ENCODE measurements at places on chromosomes 6 and 20. TPM values are rescaled to one million over a fixed set of nuclear protein-coding genes. Genes with fewer than 3 reads are reported as not detected.

GRCh38 chr6:39517756-39518155 is 195.3 kb upstream of the KCNK16 start:
- DNase-seq: no peak

DNA sequence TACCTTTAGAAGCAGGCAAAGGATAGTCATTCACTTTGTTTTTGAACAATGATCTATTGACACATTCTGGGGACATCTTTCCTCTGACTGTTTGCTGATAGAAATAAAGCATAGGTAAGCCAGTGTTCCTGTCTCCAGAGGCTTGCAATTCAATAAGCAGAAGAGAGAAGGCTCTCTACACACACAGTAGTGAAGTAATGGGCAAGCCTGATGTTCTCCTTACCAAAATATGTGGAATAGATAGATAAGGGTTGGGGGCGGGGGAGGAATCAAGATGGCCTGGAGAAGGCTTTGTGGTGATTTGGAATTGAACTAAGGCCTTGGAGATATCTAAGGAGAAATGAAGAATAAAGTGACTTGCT is 27.3 kb downstream of the PAQR8 start:
- DNase-seq: no peak

GRCh38 chr6:163826629-163827028 is 412.1 kb downstream of the QKI start:
- no peak for DNase-seq

DNA sequence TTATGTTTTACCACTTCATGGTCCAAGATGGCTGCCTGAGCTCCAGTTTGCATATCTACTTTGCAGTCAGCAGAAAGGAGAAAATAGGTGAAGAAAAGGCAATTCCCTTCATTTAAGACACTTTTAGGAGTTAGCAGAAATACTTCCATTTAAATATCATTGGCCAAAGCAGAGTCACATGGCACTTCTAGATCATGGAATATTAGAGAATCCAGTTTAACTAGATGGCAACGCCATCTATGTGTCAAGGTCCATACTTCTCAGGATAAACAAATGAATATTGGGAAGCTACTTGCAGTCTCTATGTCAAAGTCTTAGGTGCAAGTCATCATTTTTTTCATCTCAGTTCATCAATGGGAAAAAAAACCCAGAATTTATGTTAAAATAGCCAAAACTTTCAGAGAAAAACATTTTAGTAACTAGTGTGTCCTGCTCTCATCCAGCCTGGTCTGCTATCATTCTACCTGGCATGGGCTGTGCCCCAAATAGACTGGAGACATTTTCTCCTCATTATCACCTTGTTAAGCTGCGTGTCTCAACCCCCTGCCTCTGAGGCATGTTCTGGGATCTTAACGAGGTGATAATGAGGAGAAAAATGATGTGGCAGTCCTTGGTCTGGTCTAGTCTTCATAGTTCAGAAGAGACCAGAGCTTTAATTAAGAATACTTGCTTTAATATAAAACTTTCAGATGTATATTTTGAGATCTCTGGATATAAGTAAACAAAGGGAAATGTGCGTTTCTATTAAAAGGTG is 227.3 kb downstream of the TBX18 start:
- DNase-seq: no peak

GRCh38 chr20:48186447-48186846 is 401.2 kb upstream of the SULF2 start:
- DNase-seq: no peak

GRCh38 chr6:116010790-116011401 is 49.8 kb downstream of the FRK start:
- peak; percentile 77 for DNase-seq

DNA sequence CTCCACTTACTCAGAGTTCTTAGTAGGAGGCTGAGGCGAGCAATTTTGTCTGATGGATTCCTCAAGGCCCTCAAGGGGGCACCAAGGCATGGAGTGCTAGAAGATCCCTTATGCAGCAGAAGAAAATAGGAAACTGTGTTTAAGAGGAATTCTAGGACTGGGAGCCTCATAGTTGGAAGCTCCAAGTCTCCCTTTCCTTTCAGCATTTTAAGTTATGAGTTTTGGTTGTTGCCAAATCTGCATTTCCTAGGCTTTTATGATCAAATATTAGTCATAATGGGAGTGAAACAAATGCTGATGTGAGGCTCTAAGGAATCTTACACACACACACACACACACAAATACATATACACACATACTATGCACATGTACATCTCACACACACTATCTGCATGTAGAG is 714.0 kb downstream of the UTRN start:
- no peak for DNase-seq

DNA sequence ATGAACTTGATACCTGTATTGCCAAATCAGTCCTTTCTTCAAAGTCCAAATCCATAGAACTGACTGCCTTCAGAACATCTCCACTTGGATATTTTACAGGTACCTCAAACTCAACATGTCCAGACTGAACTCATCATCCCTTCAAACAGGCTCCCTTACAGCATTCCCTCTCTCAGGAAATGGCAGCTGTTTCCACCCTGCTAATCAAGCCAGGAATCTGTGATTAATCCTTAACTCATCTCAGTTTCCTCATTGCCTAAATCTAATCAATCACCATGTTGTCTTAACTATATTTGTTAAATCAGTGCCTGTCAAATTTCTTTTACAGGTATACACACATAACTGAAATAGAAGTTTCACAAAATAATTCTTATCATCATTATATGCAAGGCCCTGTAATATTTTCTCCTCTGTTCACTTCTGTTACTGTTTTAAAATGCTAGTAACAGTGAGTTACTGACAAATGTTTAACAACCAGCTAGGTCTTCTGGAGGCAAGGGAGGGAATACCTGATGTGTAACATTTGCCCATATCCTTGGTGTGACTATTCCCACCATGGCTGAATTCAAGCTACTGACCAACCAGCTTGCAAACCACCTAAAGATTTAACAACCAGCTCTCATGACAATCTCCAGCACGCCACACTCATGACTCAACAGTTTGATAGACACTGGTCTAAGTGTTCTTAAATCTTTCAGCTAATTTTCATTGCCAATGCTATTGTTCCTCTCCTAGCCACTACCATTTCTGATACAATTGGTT is 124.9 kb downstream of the ADAT2 start:
- DNase-seq: no peak

The SEMG1 gene
- not detected for total RNA-seq

The CST5 gene
- not detected for total RNA-seq

GRCh38 chr20:41587523-41587922 is 30.7 kb downstream of the CHD6 start:
- DNase-seq: no peak

- no peak for DNase-seq
Measured at GRCh38 chr20:16115911-16116552, 457.2 kb downstream of the KIF16B start.

DNA sequence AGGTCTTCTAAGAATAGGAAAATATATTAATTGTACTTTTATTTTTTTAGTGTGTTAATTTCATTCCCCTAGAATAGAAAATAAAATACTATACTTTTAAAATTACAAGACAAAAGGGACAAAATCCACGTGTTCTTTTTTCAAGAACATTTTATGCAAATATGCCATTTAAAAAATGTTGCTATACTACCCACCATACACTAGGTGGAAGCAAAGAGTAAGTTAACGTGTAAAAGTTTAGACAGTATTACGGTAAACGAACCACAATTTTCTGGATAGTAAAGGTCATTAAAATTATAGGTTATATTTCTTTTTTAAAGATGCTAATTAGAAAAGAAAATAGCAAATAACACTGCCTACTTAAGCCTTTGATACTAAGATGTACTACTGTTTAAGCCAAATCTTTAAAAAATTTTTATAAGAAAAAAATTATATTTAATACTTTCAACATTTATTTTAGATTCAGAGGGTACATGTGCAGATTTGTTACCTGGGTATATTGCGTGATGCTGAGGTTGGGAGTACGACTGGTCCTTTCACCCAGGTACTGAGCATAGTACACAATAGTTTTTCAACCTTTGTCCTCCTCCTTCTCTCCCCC is 287.6 kb downstream of the PHF3 start:
- DNase-seq: no peak

- DNase-seq: no peak
Measured at GRCh38 chr6:49528571-49528970, 21.9 kb upstream of the C6orf141 start.

- DNase-seq: no peak
Measured at GRCh38 chr6:1702580-1703051, 92.9 kb downstream of the FOXC1 start.

The SLC4A11 gene
- not detected for total RNA-seq

GRCh38 chr6:131950767-131951575 is at the start of gene CCN2:
CCN2 (minus strand) TSS chr6:131951372; CDS start chr6:131951172, 200 bp downstream.
- peak; percentile 97 for DNase-seq

GRCh38 chr6:124517339-124517738 is 444.9 kb upstream of the RNF217 start:
- DNase-seq: no peak

The EYS gene
- not detected for total RNA-seq

DNA sequence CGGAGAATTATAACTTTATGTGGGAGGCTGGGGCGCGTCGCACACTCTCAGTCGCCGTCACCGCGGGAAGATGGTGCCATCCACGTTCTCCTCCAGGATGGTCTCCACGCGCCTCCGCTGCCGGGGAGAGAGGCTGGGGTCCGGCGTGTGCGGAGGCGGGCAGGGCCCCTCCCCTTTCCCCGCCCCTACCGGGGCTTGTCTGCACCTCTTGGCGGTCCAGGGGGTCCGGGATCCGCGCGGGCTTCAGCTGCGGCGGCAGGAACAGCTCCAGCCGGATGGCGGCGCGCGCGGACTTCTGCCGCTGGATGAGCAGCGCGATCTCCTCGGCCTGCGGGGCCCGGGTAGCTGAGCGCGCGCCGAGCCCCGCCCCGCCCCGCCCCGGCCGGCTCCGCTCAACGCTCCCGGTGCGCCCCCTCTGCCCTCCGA is 807 bp downstream of the LKAAEAR1 start:
- peak; percentile 68 for DNase-seq

- DNase-seq: no peak
Measured at GRCh38 chr6:26599591-26599990, 2.8 kb downstream of the ABT1 start.

DNA sequence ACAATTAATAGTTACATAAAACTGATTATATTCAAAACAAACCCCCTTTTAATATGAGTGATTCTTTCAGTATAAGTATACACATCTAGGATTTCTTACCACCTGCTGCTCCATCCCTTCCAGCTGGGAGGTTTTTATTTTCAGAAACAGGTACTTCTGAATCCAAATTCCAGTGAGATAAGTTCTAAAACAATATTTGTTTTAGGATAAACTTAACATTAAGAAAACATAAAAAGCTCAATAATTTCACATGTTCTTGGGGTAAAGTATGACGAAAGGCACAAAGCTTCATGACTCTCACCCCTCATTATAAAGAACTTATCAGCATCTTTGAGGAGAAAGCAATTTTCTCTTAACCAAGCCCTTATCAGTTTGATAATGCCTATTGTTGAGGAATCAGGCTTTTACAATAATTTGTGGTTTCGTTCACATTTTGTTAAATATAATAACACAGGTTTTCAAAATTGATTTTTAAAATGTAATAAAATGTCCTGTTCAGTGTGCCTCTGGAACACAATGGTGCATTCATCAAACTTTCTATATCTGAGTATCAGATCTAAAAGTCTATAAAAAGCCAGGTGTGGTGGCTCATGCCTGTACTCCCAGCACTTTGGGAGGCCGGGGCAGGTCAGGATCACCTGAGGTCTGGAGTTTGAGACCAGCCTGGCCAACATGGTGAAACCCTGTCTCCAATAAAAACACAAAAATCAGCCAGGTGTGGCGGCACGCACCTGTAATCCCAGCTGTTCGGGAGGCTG is 4.3 kb downstream of the FAM217A start:
- no peak for DNase-seq

- no peak for DNase-seq
Measured at GRCh38 chr6:110874880-110875547, 429 bp downstream of the AMD1 start.

- no peak for DNase-seq
Measured at GRCh38 chr20:1800180-1800579, 95.0 kb upstream of the SIRPA start.

GRCh38 chr6:144327081-144327480 is 41.9 kb downstream of the UTRN start:
- DNase-seq: no peak

DNA sequence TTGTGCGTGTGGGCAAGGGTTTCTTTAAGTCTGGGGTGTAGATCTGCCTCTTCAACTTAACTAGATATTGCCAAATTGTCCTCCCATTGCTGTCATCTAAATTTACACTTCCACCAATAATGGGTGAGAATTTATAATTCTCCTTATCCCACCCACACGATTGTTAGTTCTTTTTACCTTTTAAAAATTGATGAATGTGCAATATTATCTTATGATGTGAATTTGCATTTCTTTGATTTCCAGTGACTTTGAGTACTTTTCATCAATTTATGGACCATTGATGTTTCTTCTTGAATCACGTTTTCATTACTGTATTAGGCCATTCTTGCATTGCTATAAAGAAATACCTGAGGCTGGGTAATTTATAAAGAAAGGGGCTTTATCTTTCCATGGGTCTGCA is 17.2 kb upstream of the TPD52L1 start:
- no peak for DNase-seq

The CRISP3 gene
- total RNA-seq: not detected

GRCh38 chr6:4291453-4292403 is 156.4 kb upstream of the ECI2 start:
- no peak for DNase-seq

DNA sequence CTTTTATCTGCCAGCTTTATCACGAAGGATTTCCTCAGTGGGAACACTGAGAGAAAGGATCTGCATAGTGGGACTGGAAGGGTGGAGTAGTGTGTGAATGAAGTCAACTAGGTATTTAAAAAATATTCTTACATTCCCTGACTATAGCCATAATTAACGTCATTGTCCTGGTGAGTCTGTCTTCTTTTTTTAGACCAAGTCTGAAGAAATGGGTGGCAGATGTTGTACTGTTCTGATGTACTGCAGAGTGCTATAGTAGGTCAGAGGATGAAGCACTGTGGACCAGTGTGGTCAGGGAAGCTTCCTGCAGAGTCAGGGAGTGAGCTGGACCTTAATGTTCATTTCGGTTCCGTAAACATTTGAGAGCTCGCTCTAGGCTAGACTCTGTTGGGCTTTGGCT is 11.9 kb downstream of the TULP4 start:
- no peak for DNase-seq

The BICRAL gene
- total RNA-seq: 9.6 TPM

DNA sequence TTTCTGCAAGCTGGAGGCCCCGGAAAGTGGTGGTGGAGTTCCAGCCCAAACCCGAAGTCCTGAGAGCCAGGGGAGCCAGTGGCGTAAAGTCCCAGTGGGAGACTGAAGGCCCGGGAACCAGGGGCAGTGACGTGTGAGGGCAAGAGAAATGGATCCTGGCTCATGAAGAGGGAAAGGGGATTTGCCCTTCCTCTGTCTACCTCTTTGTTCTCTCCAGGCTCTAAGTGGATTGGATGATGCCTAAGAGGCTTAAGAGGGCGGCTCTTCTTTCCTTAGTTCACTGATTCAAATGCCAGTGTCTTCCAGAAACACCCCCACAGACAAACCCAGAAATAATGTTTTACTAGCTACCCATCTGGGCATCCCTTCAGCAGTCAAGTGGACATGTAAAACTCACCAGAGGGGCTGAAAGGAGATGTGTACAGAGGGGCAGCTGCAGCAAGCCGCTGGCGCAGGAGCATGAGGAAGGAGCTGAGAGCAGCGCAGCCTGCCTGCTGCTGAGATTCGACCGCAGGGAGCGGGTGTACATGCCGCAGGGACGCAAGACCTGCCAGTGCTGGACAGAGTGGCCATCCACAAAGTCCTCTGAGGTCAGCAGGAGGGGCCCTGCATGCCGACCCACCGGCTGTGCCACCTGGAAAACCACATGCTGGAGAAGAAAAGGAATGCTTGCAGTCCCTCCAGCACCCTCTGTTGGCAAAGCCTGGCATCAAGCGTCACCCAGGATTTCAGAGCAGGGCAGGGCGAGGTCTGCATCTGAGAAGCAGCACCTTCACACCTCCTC is 29.5 kb downstream of the CDYL start:
- no peak for DNase-seq

All from right atrium auricular region (tissue), 2 donors.